ENCODE measurements at places on chromosomes 11 and 22.
A peak's percentile ranks its signal among the peaks of the same experiment; 100 is the strongest.

GRCh38 chr11:115322553-115323203, 181.5 kb downstream of the CADM1 start:
- DNase-seq: no peak

DNA sequence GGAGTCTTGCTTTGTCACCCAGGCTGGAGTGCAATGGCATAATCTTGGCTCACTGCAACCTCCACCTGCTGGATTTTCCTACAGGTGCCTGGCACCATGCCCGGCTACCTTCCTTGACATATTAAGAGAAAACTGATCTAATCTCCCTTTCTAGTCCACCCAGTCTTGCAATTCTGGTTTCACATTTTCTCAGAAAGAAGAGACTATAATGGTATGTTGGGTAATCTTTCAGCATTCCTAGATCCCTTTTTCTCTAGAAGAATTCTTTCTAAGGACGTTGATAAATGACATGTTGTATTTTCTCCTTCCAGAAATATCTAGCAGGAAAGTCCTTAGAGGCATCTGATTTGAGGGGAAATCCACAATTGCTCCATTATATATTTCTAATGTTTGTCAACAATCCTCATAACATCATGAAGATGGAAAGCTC, 10.4 kb upstream of the HSPA8 start:
- no peak for DNase-seq

GRCh38 chr11:86726118-86726753, 53.8 kb upstream of the ME3 start:
- no peak for DNase-seq

- DNase-seq: no peak
Observed at GRCh38 chr11:72160319-72160718, 24.8 kb downstream of the FOLR3 start.

DNA sequence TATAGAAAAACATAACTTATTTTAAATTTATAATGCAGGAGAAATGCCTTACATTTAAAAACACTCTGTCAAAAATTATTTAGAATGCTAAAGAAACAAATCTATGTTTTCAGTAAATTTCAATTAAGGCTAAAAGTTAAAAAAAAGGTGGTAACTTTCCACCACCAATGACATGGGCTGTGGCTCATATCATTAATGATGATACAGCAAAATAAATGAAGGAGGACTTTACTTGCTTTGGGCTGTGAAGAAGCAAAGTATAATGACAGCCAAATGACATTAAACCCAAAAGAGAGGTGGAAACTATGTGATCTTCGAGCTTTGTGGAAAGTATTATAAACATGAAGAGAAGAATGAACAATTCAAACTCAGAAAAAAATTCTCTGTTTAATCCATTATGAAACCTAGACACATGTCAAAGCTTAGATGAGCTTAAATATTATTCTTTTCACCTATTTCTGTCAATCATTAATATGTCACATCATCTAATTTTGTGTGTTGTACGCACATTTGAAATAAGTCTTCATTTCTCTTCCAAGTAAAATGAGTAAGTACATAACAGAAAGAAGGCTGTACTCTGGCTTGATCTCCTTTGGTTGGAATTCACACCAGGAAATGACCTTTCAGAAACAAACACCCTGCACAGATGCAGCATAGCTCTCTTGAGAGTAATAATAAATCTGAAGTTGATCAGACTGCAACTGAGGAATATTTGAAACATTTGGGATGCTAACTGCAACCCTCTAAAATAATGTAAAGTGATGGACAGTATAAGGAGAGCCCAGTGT, 265.8 kb downstream of the TTC28 start:
- DNase-seq: no peak

DNA sequence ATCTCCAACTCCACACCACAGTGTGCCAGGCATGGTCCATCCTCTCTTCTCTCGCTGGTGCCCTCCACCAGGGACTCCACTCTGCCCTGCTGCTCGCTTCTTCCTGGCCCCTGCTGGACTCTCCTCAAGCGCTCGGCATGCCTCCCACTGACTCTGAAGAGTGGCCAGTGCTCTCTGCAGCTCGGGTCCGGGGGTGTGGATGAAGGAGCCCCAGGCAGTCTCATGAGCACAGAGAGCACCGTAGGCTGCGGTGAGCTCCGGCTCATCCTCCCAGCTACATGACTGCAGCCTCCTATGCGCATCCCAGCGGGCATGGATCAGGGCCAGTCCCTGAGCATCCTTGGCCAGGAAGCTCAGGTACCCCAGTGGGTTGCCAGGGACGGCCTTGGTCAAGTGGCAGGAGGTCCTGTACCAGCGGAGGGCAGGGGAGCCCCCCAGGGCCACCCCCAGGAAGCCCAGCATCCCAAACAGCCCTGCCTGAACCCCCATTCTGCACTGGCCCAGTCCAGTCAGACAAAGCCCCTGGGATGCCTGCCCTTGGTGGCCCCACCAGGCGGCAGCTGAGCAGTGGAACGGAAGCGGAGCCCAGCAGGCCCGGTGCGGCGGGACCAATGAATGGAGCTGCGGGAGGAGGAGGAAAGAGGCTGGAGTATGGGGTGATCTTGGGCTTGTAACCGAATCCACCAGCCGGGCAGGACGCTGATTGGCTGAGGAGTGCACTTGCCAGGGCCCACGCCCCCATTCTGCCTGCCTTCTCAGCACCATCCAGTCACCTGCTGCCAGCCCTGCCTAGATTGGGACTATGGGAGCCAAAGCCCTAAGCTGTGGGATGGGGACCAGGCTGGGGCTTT, at the start of gene PLA2G3:
PLA2G3 (minus strand) TSS at position 643 of the 851 bp plus-strand sequence; CDS start at position 489, 154 bp downstream.
- DNase-seq: no peak

- DNase-seq: no peak
Observed at GRCh38 chr11:116285026-116285425, 487.8 kb downstream of the BUD13 start.

- no peak for DNase-seq
Observed at GRCh38 chr11:17722000-17722643, 2.8 kb downstream of the MYOD1 start.

- DNase-seq: no peak
Observed at GRCh38 chr11:102138670-102139069, 28.4 kb downstream of the YAP1 start.

DNA sequence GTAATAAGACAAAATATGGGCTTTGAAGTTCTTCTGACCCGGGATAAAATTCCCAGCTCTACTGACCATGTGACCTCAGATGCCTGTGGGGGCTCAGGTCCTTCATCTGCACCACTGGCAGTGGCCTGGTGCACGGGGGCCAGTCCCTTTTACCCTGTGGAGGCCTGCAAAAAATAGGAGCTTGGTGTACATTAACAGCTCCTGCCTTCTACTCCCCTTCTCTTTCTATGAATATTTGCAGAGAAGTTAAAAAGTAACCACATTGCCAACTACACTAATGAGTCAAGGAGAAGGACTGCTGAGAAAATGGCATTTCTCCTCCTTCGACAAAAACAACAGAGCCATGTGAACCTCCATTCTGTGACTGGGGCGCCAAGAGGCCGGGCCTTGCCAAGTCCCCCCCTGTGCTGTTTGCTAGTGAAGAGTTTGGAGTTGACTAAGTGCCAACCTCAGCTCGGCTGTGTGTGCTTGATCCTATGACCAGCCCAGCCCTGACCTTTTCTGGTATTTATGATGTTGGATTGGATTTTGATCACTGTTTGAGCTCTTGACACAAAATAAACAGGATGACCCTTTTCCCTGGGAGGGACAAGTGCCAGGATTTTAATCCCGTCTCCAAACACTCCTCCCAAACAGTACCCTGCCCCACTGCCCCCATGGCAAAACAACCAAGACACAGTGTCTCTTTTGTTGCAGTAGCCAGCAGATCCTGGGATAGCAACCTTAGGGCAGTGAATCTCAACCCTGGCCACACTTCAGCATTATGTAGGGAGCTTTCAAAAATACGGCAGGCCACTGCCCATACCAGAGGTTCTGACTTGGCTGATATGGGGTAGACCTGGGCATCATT, 380.1 kb downstream of the LARGE1 start:
- no peak for DNase-seq

DNA sequence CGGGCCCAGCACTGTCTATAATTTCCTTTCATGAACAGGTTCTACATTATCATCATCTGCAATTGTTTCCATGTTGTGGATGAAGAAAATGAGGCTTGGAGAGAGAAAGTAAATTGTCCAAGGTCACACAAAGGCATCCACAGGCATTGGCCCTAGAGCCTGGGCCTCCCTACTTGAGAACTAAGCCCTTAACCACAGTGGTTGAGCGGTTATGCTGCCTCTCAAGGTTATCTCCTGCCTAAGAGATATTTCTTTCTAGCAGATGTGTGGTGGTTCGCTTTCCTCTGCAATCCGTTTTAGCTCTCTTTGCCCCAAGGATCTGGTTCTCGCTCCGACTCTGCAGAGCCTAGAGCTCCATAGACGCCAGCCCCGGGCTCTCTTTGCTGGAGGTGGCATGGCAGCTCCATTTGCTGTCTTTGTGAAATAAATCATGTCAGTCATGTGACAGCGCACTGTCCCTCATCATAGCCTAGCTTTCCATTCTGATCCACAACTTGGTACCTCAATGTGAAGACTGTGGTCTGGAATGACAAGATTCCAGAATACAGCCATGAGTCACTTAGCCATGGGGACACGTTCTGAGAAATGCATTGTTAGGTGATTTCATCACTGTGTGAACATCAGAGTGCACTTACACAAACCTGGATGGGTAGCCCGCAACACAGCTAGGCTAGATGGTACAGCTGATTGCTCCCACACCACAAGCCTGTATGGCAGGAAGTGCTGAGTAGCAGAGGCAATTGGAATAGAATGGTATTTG, 27.2 kb downstream of the RPS6KA4 start:
- peak; percentile 24 for DNase-seq

DNA sequence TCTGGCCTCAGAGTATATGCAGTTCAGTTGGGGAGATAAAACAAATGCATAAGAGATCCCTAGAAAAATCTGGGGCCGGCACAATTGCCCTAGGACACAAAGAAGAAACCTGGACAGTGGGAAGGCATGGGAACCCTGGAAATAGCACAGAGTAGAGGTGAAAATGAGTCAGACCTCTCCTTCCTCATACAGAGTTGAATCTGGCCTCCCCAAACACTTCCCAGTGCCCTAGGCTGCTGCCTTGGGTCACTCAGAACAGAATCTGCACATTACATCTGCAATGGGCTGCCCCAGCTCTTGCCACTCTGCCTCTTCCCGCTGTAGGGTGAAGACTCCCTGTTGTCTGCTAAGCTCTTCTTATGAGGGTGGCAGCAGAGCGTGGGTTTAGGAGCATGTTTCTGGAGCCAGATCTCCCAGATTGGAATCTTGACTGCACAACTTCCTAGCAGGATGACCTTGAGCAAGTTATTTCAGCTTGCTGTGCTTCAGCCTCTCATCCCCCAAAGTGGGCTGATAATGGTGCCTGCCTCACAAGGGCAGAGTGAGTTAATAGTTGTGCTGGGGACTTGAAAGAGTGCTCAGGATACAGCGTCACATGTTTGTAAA, 47.1 kb upstream of the NECTIN1 start:
- no peak for DNase-seq

- DNase-seq: no peak
Observed at GRCh38 chr11:45982656-45983470, 60.4 kb downstream of the LARGE2 start.

DNA sequence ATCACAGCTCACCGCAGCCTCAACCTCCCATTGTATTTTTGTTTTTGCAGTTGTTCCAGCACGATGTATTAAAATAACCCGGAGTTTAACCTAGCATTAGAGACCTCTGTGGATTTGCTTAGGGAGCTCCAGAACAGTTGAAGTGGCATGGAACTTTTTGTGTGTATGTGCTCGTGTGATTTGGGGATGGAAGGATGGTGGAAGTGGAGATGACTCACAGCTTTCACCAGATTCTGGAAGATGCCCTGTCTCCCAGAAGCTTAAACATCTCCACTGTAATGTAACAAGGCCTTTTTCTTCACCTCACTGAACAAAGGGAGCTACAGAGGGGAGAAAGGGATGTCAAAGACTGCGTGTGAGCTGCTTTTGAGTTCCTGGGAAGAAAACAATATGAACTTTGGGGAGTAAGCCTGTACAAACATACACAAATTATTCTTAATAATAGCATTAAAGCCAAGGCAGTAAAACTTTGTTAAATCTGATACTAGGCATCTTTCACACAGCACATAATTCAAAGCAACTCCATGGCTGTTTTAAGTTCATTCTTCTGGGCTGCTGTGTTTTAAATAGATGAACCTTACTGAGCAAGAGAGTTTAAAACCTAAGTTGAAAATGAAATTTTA, 226.4 kb downstream of the ADAMTS15 start:
- DNase-seq: no peak

GRCh38 chr11:85540635-85541205, 86.4 kb downstream of the DLG2 start:
- DNase-seq: no peak

- DNase-seq: no peak
Observed at GRCh38 chr11:130992788-130993187, 76.5 kb upstream of the SNX19 start.

- no peak for DNase-seq
Observed at GRCh38 chr22:40015358-40015976, 20.7 kb downstream of the FAM83F start.

DNA sequence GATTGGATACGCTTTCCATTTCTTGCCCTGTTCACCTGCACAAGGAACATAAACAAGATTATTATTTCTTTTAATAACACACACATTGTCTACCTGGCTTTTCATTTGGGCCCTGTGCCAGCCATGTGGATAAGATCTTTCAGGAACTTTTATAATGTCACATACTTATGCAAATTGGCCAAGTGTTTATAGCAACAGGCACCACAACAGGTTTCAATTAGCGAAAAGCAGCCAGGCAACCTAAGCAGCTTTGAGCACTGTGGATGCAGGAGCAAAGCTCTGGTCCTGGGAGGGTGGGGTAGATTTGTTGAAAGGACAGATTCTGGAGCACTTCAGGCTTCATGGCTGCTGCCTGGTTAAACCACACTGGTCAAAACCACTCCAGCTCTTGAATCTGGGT, 217.4 kb downstream of the BARX2 start:
- DNase-seq: no peak

GRCh38 chr11:78573271-78573670, 1.4 kb downstream of the NARS2 start:
- DNase-seq: no peak

- DNase-seq: no peak
Observed at GRCh38 chr22:42626951-42627625, 12.4 kb upstream of the POLDIP3 start.

GRCh38 chr11:103936059-103936458, 100.4 kb upstream of the DDI1 start:
- DNase-seq: no peak
